ENCODE measurements at places on chromosomes 7 and 10.

DNA sequence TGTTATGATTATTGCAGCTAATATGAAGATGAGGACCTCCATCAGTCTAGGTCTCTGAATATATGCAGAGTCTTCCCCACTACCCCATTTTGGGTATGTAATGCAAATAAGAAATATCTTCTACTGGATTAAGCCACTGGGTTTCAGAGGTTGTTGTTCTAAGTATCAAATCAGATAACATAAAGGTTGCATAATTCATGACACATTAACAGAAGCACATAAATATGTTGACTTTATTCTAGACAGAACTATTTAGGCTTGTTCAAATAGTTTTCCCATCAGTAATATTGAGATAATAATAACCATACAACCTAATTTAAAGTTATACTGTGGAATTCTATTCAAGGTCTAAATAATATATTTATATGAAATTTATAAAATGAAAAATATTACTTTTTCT lies 157.1 kb downstream of the ETV1 start:
- no peak for DNase-seq

GRCh38 chr7:142412551-142413193 lies 154.8 kb upstream of the PRSS58 start:
- peak; percentile 25 for DNase-seq

- no peak for DNase-seq
Measured at GRCh38 chr10:34959786-34960185, 130.4 kb downstream of the CUL2 start.

GRCh38 chr7:105065104-105065503 lies 51.1 kb downstream of the KMT2E start:
- DNase-seq = no peak

DNA sequence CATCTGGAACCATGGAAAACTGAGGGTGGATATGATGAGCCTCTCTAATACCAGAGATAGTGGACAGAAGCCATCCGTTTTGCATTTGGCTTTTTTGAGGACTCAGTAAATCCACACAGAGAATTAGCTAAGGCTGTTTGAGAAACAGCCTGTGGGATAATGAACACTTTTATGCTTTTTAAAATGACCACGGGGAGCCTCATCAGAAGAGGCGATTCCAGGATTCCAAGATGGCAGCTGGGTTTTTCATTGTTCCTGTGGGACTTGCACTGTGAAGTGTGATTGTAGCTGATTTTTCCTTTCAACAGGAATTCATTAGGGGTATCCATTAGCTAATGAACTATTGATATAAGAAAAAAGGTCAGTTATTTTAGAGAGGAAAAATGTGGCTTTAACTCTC lies 353.2 kb downstream of the AUTS2 start:
- no peak for DNase-seq

GRCh38 chr10:10605551-10606081 lies 412.1 kb upstream of the CELF2 start:
- no peak for DNase-seq

- no peak for DNase-seq
Measured at GRCh38 chr7:149801816-149802215, 28.4 kb upstream of the ZNF467 start.

DNA sequence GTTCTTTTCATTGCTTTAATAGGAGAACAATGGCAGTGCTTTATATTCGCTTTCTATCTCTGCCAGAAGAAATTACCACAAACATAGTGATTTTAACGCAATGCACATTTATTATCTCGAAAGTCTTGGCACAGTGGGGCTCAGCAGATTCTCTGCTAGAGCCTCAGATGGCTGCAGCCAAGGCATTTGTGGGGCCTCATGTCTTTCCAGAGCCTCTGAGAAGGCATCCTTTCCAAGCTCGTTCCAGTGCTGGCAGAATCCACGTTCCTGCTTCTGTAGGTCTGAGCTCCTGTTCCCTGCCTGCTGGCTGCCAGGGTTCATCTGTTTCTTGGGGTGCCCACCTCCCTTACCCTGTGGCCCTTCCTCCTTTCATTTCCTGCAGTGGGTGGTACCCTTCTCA lies 60.2 kb downstream of the LRRC18 start:
- no peak for DNase-seq

- peak; percentile 96 for DNase-seq
Measured at GRCh38 chr10:97072851-97073665, 112.7 kb downstream of the SLIT1 start.

- no peak for DNase-seq
Measured at GRCh38 chr10:22379059-22379458, 33.8 kb downstream of the SPAG6 start.

DNA sequence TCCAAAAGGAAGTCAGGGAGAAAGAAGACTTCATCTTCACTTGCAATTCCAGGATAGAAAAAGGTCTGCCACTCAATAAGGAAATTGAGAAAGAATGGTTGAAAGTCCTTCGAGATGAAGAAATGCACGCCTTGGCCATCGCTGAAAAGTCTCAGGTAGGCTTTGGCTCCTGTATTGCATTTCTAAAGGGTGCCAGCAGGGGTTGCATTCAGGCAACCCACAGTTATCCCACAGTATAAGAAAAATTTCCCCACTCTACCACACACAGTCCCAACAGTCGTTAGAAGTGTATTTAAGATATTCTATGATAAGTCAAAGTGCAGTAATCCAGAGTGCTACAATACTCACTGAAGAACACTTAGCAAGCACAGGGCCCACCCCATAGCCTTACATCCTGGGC lies 93.4 kb upstream of the FGL2 start:
- no peak for DNase-seq

DNA sequence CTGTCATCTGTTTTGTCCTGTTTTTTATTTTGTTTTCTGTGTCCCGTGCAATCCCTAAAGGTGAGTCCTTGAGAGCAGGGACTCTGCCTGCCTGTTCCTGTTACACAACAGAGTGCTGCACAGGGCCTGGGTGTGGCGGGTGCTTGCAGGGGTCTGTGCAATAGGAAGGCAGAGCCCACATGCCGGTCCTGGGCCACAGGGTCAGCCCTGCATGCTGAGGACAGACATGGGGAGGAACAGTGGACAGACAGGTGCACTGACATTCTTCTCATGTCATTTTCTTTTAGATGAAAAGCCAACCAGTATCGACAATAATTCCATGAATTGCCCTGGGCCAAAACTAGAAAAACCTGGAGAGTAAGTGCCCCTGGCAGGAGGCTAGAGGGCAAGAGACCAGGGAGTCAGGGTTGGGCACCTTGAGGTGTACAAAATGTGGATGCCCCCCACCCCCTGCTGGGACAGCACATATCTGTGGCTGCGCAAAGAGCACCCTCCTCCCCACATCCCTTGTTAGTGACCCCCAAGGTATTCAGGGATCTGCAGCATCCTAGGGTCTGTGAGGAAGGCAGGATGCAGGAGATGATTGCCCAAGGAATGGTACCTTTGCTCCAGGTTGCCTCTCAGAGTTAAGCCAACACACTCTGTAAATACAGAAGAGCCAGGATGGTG lies 19.9 kb downstream of the ANTXRL start:
- no peak for DNase-seq

DNA sequence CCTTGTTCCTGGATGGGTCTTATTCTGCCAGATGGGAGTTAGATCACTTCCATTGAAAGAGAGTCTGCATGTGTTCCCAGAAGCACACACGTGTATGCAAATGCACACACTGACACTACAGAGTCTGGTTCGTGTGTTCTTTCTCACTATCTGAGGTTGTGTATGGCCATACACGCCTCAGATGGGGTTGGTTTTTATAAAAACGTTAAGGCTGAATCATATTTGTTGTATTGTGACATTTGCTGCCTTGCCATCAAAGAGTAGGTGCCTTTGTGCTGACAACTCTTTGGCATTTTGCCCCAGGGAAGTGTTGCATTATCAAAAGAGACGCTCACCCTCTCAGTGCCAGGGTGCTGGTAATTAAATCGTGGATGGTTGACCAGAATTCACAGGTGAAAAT lies 37.7 kb upstream of the HDAC9 start:
- no peak for DNase-seq

GRCh38 chr10:55369670-55370420 lies 568.8 kb upstream of the PCDH15 start:
- no peak for DNase-seq

DNA sequence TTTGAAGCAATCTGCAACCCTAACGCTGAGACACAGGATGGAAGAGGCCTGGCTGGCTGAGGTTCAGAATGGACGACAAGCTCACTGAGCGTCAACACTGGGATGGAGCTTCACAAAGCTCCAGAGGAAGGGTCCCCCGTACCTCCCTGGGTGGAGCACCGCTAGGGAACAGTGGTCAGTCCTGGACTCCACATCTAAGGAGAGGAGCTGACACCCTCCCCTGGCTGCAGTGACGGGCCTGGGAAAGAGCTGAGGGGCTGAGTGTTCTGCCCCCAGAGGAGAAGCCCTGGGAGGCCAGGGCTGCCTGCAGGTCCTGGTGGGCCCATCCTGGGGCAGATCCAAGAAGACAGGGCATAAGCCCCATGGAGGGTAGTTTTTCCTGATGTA lies 146.2 kb downstream of the ARHGAP22 start:
- no peak for DNase-seq

DNA sequence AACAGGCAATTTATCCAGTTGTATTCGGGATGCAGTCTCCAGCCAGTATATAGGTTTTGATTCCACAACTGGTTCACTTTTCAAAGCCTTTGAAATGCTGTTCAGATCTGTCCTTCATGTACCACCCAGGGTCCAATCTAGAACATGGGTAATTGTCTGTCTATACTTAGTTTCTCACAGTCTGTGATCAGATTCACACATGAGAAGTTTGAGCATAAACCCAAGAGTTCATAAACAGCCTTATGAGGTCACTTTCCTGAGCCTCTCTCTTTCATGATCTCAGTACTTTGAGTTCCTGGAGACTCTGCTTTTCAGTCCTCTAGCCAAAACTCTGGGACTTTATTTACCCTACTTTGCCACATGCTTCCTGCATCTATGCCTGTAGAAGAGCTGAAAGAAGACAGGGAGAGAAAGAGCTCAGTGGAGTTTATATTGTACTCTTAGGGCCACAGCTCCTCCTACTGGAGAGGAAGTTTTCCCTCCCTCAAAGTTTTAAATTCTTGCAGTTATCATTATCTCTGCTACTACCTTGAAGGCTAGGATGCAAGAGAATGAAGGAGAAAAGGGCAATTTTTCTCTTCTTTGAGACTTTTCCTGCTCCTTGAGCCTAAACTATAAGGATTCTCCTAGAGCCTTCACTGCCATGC lies 172.0 kb downstream of the ZEB1 start:
- no peak for DNase-seq

DNA sequence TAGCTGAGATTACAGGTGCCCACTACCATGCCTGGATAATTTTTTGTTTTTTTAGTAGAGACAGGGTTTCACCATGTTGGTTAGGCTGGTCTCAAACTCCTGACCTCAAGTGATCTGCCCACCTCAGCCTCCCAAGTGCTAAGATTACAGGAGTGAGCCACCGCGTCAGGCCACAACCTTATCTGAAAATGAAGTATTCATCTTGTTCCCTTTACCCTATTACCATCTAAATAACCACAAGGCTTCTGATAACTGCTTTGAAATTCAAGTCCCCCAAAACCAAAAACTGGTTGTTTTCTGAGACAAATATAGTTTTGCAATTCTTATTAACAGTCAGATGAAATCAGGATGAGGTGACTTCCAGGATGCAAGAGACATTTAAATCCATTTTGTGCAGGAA lies 2.4 kb downstream of the TCTN3 start:
- no peak for DNase-seq

DNA sequence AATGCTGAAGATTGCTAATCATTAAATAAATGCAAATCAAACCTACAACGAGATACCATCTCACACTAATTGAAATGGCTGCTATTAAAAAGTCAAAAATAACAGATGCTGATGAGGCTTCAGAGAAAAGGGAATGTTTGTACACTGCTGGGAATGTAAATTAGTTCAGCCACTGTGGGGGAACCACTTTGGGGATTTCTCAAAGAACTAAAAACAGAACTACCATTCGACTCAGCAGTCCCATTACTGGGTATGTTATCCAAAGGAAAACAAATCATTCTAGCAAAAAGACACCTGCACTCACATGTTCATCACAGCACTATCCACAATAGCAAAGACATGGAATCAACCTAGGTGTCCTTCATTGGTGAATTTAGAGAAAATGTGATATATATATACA lies 379.0 kb upstream of the CNTNAP2 start:
- DNase-seq = no peak

- no peak for DNase-seq
Measured at GRCh38 chr7:27943241-27943640, 203.3 kb downstream of the TAX1BP1 start.

DNA sequence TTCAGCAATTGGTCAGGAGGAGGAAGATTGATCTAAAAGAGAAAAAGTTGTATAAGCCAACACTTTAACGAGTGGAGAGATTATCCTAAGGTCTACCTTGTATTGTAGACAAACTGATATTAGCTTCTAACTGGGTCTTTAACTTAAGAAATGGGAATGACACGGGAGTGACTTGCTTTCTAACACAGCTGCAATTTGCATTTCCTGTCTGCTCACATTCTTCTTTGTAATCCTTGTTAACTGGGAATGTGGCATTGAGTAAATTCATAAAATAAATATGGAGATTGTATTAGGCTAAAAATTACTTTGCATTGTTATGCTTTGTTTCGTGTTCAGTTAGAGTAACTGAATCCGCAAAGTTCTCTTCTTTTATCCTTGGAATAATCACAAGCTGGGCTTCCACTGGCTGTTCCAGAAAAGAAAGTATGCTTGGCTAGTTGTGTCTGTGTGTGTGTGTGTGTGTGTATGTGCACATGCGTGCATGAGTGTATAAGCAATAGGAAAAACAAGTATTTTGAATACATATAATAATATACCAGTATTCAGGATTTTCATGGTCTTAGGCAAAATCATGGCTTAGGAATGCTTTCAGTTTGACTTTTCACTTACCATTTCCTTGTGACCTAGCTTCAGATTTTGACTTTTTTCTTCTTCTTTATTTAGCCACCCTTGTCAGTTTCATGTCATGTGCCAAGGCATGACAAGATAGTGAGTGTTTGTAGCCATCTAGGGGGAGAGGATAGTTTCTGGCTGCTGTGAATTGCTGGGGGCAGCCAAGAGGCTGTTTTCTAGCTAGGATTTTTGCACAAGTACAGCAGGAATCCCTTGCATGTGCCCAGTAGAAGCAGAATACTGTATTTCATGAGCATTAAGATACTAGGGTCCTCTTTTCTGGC lies 54.5 kb upstream of the FZD8 start:
- no peak for DNase-seq

DNA sequence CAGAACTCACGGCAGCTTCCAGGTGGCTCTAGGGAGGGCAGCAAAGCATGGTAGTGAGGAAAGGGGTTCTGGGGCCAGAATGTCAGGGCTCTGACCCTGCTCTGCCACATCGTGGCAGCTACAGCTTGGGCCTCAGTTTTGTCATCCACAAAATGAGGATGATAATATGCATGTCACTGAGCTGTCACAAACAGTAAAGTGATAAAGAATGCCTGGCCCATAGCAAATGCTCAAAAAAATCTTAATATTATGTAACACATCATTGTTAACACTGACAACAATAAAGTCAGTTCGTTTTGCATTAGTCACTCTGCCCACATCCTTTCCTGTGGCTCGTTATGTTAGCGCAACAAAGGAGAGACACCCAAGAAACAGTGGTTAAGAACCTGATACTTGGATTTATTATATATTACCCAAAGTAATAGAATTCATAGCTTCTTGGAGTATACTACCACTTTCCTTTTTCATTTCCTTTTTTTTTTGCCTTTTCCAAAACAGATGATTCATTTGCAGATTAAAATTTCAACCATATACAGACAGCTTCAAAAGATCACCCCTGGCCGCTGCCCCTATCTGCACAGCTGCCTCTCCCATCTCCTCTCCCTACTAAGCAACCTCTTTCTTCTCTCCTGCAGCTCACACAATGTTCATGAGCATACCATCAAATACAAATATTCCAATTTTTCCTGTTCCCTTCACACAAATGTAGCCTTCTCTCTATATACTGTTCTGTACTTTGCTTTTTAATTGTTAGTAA lies 45.5 kb upstream of the DDC start:
- no peak for DNase-seq

Data from neural crest cell (in vitro differentiated cells).